Memory B cell (primary cell): ENCODE measurements at places on chromosomes 1 and 21.

DNA sequence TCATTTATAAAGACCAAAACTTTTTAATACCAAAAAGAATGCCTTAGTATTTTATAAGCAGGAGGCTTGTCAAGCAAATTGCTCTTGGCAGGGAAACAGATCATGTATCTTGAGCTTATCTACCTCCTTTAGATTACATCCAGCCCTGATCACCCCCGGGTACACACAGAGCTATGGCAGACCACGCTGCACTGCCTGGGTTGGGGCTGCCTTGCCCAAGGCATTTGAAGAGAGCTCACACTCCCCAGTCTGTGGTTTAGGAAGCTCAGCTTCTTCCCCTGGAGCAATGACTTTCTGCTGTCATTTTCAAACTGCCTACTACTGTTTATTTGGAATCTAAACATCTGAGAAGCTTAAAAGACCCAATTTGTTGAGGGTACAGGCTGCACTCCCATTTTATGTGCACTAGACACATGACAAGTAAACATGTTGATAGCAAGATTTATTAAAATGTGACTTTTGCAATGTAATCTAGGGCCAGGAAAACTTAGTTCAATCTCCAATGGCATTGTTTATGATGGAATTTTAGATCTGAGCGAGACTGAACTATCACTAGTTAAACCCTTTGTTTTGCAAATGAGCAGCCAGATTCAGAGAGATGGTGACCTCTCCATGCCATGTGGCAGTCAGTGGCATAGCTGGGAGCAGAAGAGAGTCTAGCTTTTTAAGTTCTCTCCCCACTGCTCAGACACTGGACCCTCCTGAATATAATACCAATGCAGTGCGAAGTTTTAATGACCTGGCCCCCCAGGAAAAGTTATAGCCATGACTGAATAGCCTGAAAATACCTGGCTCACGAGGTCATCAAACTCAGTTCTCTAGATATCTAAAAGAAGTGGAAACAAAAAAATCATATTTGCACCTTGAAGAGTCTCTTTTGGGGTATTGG is 214.9 kb downstream of the HLX start:
- DNase-seq, result no peak

DNA sequence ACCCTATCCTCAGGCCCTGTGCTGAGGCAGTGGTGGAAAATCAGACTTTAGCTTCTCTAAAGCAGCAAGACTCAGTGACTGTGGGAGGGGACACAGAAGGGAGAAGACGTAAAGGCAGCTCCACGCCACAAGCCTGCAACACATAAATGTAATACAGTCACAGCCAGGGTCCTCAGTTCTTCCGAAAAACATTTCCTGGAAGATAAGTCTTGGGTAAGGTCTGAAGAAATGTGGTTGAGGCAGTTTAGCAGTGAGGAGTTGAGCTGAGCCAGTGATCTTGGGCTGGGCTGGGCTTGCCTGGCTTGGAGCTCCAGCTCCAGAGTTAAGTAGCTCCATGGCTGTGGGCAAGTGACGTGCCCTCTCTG is 127.8 kb upstream of the ADAR start:
- DNase-seq, result no peak

DNA sequence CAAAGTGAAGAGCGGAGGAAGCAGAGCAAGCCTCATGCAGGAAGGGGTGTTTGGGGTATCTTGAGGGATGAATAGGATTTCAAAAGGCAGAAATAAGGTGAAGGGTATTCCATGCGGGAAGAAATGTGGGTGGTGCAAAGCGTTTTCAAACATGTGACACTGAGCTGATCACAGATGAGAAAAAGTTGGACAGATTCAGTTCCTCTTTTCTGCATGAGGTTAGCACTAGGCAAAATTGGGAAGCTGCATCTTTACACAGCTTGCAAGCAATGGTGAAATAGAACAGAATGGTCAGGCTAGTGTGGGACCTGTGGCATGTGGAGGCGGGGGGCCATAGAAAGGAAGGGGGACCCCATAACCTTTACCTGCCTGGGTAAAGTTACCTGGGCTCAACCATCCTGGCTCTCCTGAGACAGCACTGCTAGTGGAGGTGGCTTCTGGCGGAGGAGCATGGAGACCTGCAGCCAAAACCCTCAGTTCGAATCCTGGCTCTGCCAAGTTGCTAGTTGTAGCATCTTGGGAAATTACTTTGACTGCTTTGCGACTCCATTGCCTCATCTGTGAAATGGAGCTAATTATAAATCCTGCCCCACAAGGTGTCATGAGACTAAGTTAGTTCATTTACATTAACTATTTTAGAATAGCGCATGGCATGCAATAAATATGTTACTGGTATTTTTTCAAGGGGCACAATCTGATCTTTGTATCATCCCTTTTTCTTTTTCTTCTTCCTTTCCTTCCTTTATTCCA is 16.4 kb downstream of the KCNA10 start:
- DNase-seq, result peak; percentile 17

DNA sequence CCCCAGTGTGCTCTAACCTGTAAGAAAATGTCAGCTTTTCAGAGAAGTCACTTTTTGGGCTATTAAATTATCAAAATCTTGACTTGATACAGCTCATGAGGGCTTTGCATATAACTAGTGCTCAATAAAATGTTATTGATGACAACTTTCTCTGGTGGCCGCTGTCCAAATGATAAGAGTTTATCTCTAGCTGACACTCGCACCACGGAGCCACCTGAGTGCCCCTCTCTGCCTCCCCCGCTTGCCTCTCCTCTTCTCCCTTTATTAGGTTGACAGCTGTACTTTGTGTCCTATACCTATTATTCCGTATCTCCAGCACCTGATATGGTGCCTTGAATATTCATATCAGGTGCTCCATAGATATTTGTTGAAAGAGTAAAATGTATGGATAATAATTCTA is 82.8 kb downstream of the PHTF1 start:
- no peak for DNase-seq

DNA sequence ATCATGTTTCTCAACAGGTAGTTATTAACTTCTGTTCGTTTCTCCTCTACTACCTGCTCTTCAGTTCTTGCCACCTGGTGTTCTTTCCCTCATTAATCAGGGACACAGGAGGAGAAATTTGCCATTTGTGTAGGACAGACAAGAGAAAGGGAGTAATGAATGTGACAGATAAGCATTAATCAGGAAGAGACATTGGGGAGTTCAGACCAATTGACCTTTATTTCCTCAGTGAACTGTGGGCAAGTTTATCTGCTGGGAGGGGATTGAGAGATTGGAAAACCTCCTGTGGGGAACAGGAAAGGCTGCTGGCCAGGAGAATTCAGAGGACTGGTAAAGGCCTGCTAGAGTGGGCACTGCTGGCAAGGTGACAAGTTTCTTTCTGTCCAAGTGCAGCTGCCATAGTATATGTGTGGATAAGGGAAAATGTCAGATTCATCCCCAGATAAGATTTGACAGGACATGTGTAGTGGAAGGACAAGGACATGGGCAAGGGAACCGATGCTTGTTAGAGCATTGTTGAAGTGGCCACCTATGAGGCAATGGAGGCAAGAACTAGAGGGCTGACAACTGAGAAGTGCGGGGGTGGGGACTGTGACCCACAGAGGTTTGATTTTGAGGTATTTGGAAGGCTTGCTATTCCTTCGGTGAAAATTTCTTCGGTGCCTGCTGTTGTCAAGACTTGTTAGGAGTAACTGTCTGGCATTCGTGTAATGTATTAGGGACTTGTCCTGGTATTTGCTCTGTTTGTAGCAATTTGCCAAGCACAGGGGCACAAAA is 12.6 kb downstream of the SZT2 start:
- DNase-seq, result no peak

DNA sequence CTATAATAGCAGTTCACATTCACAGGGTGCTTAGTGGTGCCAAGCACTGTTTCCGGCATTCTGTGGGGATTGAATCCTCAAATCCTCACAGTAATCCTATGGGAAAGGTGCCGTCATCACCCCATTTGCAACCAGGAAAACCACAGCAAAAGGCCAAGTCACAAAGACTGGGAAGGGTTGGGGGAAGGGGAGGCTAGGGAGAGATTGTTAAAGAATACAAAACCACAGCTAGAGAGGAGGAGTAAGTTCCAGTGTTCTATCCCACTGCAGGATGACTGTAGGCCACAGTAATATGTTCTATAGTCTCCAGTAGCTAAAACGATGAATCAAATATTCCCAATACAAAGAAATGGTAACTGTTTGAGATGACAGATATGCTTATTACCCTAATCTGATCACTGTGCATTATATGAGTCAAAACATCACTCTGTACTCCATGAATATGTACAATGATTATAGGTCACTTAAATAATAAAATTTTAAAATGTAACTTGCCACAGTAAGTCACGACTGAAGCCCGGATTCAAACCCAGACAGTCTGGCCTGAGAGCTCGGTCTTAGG is 256.8 kb downstream of the TOMM20 start:
- DNase-seq, result no peak

GRCh38 chr21:46213620-46214286 is 14.8 kb downstream of the LSS start:
- DNase-seq, result no peak

DNA sequence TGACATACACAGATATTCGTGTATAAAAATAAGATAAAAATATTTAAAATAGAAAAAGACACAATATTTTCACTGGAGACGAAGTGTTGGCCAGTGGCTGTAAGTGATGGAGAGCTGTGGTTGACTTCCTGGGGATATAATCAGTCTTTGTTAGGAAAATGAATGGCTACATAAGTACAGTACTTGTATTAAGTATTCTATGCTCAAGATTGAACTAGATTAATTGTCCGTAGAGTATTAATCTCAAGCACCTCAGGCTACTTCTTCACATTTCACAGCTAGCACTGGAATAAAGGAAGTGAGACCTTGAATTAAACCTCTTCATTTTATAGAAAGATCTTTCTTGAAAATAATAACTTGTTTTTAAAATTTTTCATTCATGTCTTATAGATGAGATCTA is 39.0 kb upstream of the RGS5 start:
- DNase-seq, result no peak

DNA sequence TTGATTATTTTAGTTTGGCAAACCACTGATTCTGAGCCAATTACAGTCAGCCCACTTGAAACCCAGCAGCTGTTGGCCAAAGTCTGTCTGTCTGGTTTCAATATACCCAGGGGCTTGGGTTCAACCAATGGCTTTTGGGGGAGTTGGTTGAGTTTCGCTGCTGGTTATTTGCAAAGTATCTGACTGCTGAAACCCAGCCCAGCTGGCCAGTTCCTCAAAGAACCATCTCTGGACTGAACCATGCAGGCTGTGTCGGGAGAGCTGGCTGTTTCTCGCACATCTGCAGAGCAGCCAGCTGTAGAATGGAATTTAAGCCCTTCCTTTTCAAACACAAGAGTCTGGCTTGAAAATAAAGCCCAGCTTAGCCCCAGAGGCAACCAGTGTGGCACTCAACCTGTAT is 66.0 kb upstream of the PAX7 start:
- no peak for DNase-seq
